NCI-H510A treated with DMSO at 0.1 percent for 48 hours (cell line): ENCODE measurements at places on chromosomes 5 and 9.

DNA sequence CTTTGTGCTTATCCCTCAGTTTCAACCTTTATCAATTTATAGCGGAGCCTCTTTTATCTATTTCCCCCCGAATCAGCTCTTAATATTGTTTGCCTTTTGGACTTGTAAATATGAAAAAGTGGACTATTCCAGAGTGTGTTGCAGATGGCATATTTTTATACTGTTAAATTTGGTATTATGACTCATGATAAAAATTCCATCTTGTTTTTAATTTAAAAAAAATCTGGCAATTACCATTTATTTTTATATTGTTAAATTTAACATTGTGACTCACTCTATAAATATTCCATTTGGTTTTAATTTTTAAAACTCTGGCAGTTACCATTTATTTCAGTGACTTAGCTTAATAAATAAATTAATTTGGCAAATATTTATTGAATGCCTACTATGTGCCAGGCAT lies 37.5 kb downstream of the RBM27 start:
- DNase-seq = no peak

- no peak for DNase-seq
Observed at GRCh38 chr9:5801739-5802113, 31.2 kb downstream of the ERMP1 start.

DNA sequence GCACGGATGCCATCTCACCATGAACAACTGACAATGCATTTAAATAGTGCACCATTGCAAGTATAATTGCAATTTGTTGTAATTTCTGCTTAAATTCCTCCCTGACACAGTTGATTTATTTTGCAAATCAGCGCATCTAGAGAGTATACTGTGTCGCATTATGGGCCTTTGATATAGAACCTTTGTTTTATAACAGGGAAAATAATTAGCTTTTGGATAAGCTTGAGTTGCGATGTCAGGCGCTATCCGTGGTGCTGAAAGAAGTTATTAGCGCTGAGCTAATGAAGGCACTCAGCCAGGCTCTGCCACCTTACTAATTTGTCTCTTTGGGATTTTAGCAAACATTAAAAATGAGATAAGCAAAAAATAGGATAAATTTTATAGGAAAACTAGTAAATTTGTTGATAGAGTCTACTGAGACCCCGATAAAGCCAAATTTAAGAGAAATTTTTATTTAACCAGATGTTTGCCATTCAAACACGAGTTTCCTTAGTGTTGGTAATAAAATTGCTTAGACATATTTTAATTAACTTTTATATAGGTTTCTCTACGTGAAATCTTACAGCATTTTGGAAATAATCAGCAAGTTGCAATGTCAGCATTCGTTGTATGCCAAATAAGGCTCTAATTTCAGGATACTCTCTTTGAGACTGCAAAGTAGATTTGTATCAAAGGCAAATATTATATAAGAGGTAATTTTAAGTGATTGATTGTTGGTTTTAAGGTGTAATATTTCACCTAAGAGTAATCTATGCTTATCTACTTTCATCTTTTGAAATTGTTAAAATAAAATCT lies 355.5 kb downstream of the TLR4 start:
- no peak for DNase-seq

DNA sequence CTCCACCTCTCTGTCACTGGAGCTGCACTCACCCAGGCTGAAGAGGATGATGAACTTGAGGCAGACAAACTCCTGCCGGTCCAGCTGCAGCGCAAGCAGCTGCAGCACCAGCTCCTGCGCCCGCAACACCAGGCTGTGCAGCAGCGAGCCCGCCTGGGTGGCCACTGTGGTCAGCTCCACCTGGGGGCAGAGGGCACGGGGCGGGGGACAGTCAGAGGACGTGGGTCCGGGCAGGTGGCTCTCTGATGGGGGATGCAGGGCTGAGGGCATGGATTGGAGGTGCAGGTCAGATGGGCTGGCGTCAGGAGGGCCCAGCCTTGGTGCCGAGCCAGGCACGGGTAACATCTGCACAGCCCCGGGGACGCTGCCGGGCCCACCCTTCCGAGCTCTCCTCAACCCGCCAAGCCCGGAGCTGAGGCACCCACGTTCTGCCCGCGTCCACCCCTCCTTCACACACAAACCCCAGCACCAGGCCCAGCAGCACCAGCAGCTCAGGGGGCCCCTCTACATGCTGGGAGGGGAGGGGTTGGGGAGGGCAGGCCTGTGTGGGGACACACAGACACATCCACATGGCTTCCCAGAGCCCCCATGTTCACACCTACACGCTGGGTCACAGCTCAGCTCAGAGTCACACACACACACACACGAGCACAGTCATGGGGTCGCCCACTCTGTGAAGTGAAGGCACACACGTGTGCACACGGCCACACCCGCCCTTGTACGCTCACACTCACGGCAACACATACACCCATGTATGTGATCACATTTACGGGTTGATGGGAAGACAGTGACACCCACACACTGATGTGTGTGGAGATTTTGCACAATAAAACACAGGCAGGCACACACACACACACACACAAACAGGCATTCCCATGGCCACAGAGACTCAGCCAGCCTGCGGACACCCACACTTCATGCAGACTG lies 15.9 kb downstream of the NR5A1 start:
- DNase-seq = no peak
